Hepatic stellate cell (primary cell): ENCODE measurements at places on chromosomes 2 and 18.
A peak's percentile ranks its signal among the peaks of the same experiment; 100 is the strongest.

- peak; percentile 4 for DNase-seq
These were observed 715 bp upstream of the CFAP36 start for GRCh38 chr2:55518841-55519165.

GRCh38 chr2:1717113-1717512 is 27.2 kb downstream of the PXDN start:
- DNase-seq = no peak

DNA sequence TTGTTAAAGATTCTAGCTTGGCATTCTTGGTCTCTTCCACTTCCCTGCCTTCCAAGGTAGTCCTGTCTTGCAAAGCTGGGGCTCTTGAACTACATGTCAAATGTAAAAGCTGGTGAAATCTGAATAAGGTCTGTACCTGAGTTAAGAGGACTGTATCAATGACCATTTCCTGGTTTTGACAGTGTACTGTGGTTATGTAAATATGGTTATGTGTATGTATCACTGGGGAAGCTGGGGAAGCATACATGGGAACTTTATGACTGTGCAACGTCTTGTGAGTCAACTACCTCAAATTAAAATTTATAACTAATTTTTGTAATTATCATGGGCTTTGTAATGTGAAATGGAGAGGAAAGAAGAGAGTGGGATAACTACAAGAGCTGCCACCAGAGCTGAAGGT is 81.7 kb downstream of the COL4A4 start:
- DNase-seq = no peak

DNA sequence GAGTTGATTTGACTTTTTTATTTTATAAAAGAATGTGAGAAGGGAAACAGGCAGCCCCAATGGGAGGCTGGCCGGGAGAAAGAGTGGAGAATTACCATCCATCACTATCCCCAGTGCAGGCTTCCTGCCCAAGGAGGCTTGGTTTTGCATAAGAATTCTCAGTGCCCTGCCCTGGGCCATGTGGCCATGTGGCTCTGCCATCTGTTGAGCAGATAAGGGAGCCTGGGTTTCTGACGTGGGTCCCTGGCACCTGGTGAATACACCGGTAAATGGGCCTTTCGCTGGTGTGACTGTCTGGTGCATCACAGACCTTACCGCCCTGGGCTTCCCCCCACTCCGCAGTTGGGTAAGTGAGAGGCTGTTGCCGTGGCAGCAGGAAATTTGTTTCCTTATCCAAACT is 54.5 kb upstream of the TMEM163 start:
- no peak for DNase-seq

GRCh38 chr18:35407871-35408481 is 30.8 kb upstream of the ZNF396 start:
- DNase-seq = peak; percentile 48

DNA sequence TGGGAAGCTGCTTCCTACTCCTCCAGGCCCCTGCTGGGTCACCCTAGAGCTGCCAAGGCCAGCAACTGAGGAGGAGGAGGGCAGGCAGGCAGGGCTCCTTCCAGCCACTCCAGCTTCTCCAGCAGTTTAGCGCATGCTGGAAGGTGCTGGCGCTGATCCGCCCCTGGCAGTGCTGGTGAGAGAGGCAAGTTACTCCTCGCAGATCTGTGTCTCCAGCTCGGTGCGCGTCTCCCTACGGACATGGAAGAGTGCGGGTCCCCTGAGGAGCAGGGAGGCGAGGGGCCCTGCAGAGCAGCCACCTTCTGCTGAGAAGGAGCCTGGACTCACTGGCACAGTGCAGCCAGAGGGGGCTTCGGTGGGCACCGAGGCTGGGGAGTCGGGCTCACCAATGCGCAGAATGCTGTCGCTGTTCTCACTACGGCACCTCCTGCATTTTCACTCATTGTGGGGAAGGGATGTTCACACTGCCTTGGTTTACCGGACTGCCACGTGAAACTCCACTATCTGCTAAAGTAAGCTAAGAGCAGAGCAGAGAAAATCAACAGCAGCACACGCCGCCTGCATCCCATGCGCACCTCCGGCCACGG is 206.0 kb downstream of the HDAC4 start:
- no peak for DNase-seq

- DNase-seq = no peak
These were observed 220.7 kb downstream of the PTH2R start for GRCh38 chr2:208627110-208627884.

DNA sequence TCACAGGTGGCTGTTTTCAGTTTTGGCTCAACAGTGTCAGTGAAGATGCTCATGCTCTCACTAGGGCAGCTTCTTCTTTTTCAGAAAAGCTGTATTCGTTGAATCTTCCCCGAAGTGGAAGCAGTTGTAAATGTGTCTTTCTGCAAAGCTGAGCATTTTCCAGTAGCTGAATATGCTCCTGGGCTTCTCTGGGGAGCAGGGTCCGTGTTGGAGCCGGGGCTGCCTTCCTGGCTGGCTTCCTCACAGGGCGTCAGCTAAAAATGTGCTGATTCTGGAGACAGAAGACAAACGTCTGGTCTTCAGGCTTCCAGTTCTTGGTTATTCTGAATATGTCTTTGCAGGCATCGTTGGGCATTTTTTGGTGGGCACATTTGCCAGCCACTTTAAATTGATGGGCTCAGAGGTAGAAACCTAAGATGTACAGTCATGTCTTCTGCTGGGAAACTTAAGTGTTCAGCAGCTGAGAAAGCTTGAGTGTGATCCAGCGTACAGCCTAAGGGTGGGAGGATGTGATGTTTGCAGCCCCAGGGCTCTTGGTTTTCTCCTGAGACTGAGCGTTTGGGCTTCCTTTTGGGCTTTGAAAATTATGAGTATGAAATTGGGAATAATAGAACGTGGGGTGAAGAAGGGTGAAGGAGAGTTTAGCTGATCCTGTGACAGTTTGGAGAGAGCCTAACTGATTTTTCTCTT is 19.0 kb downstream of the SETBP1 start:
- no peak for DNase-seq

DNA sequence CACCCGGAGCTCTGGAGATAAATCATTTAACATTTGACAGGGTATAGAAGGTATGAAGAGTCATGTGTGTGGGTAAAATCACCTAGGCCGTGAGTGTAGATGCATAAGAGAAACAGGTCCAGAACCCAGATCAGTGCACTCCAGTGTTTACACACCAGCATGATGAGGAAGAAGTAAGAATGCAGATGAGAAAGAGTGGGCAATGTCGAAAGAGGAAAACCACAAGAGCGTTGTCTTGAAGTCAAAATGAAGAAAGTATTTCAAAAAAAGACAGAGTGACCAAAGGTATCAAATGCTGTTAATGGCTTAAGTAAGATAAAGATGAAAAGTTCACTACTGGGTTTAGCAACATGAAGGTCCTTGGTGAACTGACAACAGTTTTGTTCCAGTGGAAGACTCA is 32.0 kb upstream of the PLB1 start:
- no peak for DNase-seq

- DNase-seq = peak; percentile 21
These were observed 27.2 kb upstream of the OTX1 start for GRCh38 chr2:63023444-63023843.

GRCh38 chr2:28606986-28607441 is 111.2 kb downstream of the PLB1 start:
- DNase-seq = no peak
